Fibroblast of upper back skin (primary cell): ENCODE measurements at places on chromosomes 4 and X.

- DNase-seq, result peak; percentile 62
These were observed 359.5 kb upstream of the FGF16 start for GRCh38 chrX:77087529-77088169.

- DNase-seq, result no peak
These were observed 5.7 kb upstream of the MGST2 start for GRCh38 chr4:139659735-139660424.

GRCh38 chr4:123072060-123072459 is 149.7 kb upstream of the NUDT6 start:
- DNase-seq, result no peak

GRCh38 chr4:170652571-170652970 is 562.8 kb upstream of the AADAT start:
- DNase-seq, result peak; percentile 29

GRCh38 chr4:38815885-38816782 is 11.5 kb upstream of the TLR1 start:
- no peak for DNase-seq

GRCh38 chr4:25815586-25815985 is 47.2 kb downstream of the SEL1L3 start:
- DNase-seq, result peak; percentile 77

DNA sequence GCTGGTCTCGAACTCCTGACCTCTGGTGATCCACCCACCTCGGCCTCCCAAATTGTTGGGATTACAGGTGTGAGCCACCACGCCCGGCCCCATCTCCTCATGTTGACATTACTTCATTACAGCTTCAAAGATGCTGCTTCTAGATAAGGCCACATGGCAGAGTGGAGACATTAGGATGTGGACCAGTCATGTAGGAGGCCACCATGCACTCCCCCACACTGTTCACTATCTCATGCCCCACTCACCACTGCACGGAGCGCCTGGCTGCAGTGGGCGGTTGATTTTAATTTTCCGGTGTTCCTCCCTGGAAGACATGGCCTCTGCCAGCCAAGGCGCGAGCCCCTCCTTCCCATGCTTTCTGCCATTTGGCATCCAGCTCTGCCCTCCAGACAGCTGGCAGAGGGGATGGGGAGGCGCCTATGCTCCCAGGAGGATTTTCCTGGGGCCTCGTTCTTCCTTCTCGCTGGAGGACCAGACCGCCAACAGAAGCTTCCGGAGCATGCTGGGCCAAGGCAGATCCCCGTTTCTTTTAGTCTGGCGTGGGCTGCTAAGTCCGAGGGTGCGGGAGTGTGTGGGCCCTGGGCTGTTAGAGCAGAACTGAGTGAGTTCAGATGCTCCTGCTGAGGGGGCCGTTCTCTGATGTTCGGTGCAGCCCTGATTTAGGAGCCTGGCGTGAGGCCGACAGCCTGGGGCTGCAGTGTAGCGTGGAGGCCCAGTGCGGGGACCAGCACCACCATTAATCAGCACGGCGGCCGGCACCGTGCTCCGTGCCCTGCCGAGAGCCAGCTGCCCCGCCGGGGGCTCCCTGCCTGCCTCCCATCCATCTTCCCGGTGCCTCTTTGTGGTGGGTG is 93.1 kb downstream of the SORCS2 start:
- DNase-seq, result no peak

GRCh38 chr4:146520896-146521540 is 722 bp downstream of the SLC10A7 start:
- DNase-seq, result peak; percentile 64

DNA sequence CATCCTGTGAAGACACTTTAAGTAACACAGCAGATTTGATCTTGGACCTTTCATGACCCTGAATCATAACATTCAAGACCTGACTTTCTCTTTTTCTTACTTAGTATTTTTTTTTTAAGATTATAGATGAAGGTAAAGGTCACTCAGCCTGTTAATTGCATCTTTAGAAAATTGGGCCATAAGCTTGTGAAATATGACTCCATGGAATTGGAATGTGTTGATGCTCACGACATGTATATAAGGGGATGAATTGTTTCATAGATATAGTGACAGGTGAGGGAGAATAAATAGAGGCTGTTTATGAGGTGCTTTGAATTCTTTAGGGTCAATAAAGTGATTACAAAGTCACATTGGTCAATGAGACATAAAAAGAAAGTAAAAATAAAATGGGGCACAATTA is 27.7 kb upstream of the HS3ST1 start:
- DNase-seq, result no peak

DNA sequence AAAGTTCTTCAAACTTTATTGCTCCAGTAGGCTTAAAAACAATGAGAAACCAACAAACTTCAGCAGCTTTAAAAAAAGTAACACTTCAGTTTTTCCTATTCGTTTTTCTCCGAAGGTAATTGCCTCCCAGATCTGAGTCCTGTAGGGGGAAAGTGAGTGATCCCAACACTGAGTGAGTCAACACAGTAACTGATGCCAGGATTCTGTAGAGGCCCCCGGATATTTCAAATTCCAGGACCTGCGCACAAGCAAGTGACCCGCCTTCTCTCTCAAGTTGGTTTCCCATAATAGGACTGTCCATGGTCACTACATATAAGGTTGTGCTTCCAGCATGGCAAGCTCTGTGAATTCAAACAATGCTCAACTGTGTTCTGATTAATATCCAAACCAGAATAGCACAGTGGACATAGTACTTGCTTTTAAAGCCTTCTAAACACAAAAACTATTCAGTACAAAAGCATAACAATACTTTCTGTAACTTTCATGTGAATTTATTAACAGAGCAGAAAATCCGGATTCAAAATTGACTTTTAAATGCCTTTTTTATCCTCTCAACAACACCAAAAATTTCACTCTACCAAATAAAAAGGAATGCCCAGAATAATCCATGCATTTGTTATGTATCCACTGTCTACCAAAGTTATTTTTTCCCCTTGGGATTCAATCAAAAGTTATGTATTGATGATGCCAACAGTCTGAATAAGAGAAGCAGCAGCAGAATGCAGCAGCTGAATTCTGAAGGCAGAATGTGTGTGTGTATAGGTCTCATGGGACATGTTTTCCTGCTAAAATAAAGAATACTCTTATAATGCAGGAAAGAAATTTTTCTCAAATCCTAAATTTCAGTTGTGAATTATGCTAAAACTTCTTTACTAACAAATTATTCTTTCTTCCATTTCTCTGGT is at the start of gene DMD:
Gene DMD, minus strand, starts transcription at position 194 of the 905 bp plus-strand sequence. CDS start 237 bp downstream, outside the sequence.
- DNase-seq, result peak; percentile 83

- no peak for DNase-seq
These were observed 28.2 kb upstream of the CENPU start for GRCh38 chr4:184762100-184762499.

- no peak for DNase-seq
These were observed 56.6 kb upstream of the MAB21L2 start for GRCh38 chr4:150525321-150525868.

DNA sequence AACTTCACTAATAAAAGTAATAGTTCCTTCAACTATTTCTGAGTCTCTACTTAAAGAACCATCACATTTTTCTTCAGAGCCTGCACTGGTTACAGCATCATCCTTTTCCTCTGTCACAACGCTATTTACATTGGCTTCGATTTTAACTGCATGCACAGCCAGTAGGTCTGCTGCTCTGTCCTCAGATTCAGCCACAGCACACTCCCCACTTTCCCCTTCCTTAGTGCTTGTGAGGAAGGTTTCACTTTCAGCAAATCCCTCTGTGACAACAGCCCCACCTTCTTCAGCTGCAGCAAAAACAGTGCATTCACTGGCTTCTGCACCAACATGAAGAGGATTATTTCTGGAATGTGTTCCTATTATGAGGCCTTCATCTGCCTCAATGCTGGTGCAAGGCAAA is 25.7 kb downstream of the BOD1L1 start:
- DNase-seq, result no peak

- DNase-seq, result no peak
These were observed 91.3 kb downstream of the LCORL start for GRCh38 chr4:17930256-17930655.

- DNase-seq, result peak; percentile 83
These were observed 154.6 kb downstream of the GUCY2F start for GRCh38 chrX:109327251-109327650.

- DNase-seq, result no peak
These were observed 332.1 kb downstream of the ASMT start for GRCh38 chrX:1946974-1947373.

GRCh38 chr4:163663454-163664225 is 169.2 kb downstream of the TMA16 start:
- DNase-seq, result no peak

GRCh38 chr4:127734976-127735375 is 4.8 kb downstream of the SLC25A31 start:
- no peak for DNase-seq

GRCh38 chrX:44735498-44735897 is 108.3 kb upstream of the DUSP21 start:
- no peak for DNase-seq

- DNase-seq, result no peak
These were observed 33.9 kb downstream of the NAA11 start for GRCh38 chr4:79292008-79292407.

DNA sequence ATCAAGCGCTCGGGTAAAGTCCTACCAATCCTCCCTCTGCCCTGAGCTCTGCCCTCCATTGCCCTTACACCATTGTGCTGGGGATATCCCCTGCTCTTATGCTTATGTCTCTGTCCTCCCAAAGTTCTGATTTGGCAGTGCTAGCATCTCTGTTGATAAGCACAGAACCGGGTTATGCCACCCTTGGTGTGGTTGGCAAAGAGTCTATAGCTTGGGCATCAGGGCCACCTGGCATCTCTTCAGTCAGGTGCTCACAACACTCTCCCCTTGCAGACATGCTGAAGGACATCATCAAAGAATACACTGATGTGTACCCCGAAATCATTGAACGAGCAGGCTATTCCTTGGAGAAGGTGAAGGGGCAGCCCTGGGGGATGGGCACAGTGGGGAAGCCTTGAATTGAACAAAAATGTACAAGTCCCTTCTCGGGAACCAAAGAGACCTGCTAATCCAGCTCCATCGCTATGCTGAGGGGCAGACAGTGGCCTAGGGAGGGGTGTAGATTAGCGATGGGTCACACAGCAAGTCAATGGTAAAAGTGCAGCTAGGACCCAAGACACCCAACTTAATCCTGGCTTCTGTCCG is 3.8 kb downstream of the MAGED2 start:
- DNase-seq, result no peak

- DNase-seq, result no peak
These were observed 7.6 kb downstream of the ANOS1 start for GRCh38 chrX:8724300-8724699.

DNA sequence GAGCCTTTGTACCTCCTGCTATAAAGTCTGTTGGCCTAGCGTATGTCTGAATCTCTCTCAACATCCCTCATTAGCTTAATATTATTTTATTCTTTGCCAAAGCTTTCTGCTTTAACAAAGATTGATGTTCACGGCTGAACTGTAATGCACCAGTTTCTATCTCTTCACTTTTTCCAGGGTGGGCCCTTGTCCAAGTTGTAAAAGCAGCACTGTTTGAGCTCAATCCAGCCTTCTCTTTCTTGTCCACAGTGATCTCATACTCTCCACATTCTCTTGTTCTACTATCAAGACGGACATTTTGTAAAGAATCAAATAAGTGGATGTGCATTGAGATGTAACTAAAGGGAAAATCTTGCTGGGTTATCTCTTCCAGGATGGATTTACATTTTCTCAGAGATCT is 34.4 kb upstream of the RTL3 start:
- no peak for DNase-seq

DNA sequence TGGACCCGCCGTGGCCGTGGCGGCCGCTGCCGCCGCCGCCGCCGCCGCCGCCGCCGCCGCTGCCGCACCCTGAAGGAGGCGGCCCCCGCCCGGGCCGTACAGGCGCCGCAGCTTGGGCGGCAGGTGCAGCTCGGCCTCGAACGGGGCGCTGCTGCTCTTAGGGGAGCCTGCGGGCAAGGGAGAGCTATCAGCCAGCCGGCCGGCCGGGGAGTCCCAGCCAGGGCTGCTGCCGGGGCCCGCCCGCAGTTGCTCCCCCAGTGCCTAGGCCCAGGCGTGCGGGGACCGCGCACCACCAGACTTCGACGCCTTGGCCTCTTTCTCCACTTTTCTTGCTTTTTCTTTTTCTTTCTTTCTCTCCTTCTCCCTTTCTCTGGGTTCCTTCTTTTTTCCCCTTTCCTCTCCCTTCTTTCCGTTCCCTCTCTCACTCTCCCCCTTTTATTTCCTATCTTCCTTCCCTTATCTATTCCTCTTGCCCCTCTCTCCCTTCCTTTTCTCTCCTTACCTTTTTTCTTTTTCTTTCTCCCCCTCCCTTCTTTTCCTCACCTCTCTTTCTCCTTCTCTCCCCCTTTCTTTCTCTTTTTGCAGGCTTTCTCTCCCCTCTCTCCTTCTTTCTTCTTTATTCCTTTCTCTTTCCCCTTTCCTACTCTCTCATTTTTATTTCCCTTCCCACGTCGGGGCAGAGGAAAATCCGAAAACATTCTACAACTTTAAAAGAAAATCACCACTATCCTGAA is 2.0 kb downstream of the ARX start:
- no peak for DNase-seq

GRCh38 chr4:109332926-109333464 is 30.5 kb upstream of the COL25A1 start:
- no peak for DNase-seq

DNA sequence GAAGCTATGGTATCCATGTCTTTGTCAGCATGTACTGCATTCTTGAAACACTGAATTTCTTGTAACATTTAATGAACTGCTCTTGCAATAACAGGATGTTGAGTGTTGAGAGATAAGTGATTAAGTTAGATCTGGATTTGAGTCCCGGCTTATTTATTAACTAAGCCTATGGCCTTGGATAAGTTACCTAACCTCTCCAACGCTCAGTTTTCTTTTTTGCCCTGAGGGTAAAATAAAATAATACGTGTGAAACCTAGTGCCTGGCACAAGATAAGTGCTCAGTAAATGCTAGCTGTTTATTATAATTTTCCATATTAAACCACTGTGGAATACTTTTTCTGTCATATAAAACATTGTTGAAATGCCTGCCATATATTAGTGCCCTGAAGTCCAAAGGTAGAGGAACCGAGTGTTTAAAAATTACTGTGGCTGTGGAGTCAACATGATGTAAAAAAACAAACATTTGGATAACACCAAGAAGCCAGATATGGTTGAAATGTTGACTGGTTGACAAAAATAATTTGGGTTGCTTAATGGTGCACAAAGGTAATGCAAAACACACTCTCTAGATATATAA is 58.6 kb upstream of the ALB start:
- no peak for DNase-seq

DNA sequence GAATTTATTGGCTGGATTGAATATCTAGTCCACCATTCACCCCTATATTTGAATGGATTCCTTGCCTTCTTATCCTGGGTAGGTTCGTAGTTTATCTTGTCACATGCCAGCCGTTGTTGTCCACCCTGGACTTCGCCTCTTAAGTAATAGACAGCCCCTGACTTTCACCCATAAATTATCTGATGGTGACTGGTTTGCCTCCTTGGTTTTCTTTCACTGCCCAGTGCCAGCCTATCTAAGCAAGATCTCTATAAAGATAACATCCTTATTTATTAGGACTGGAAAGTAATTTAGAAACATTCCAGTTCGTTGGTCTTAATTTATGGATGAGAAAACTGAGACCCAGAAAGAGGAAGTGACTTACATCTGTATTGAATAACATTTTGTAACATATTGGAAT is 410.3 kb downstream of the RPA4 start:
- DNase-seq, result no peak

- no peak for DNase-seq
These were observed 654 bp upstream of the DDIT4L start for GRCh38 chr4:100190643-100191600.

- peak; percentile 54 for DNase-seq
These were observed 38.7 kb downstream of the SPATA4 start for GRCh38 chr4:176156656-176157055.
